A172 (cell line): ENCODE measurements at places on chromosomes 6 and 20. TPM values are rescaled to one million over a fixed set of nuclear protein-coding genes. Genes with fewer than 3 reads are reported as not detected.
A peak's percentile ranks its signal among the peaks of the same experiment; 100 is the strongest.

Gene SLC22A3
- 0.10 TPM in 1 of 2 replicates, not detected in the other for total RNA-seq

Gene MATN4
- not detected in 2 replicates for total RNA-seq

- no peak for DNase-seq
Observed at GRCh38 chr6:158283304-158283980, 28.8 kb upstream of the TULP4 start.

Gene FAM83C
- total RNA-seq, result 0.24 TPM in 1 of 2 replicates, not detected in the other

Gene NHSL1
- 2.6 and 10.4 TPM in 2 replicates for total RNA-seq

DNA sequence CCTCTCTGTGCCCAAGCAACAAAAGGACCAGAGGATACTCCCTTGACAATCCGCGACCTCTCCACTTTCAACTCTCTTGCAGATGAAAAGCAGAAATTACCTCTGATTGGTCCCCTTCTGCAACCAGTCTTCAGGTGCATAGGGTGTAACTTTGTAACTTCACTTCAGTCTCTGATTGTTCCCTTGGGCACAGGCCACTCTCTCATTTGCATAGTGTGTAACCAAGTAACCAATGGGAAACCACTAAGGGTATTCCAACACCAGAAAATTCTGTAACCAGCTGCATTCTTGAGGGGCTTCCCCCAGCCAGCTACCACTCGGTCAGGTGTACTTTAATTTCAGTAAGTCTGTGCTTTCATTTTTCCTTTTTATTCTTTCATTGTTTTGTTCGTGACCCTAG lies 4.4 kb upstream of the RAET1L start:
- DNase-seq, result no peak

- no peak for DNase-seq
Observed at GRCh38 chr6:108123481-108123929, 42.3 kb upstream of the NR2E1 start.

GRCh38 chr20:15642676-15643075 lies 930.6 kb downstream of the KIF16B start:
- DNase-seq, result peak; percentile 54

DNA sequence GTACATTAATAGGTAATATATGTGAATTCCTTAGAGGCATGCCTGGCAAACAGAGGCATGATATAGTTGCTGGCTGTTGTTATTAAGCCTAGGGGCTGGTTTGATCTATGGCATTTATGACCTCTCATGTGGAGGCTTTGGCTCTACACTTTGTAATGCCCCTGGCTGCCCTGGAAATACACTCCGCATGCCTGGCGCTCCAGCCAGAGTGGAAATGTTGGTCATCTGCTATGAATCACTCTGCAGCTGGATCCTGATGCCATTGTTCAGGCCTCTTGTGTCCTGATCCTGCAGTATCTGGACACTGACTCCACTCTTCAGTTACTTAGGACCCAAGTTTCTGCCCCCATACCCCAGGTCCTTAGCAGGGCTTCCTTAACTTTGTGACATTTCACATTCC lies 200.5 kb upstream of the PCSK2 start:
- no peak for DNase-seq

GRCh38 chr20:41551011-41551705 lies 67.0 kb downstream of the CHD6 start:
- no peak for DNase-seq

GRCh38 chr6:19665613-19665909 lies 171.6 kb upstream of the ID4 start:
- DNase-seq, result no peak

- DNase-seq, result no peak
Observed at GRCh38 chr20:55514531-55514930, 490.8 kb downstream of the CBLN4 start.

Gene WFDC5
- not detected in 2 replicates for total RNA-seq

- DNase-seq, result no peak
Observed at GRCh38 chr6:28775405-28776129, 148.2 kb downstream of the TRIM27 start.

Gene SEL1L2
- not detected in 2 replicates for total RNA-seq

Gene CST4
- not detected in 2 replicates for total RNA-seq

GRCh38 chr20:9794831-9795230 lies 44.0 kb downstream of the PAK5 start:
- no peak for DNase-seq

DNA sequence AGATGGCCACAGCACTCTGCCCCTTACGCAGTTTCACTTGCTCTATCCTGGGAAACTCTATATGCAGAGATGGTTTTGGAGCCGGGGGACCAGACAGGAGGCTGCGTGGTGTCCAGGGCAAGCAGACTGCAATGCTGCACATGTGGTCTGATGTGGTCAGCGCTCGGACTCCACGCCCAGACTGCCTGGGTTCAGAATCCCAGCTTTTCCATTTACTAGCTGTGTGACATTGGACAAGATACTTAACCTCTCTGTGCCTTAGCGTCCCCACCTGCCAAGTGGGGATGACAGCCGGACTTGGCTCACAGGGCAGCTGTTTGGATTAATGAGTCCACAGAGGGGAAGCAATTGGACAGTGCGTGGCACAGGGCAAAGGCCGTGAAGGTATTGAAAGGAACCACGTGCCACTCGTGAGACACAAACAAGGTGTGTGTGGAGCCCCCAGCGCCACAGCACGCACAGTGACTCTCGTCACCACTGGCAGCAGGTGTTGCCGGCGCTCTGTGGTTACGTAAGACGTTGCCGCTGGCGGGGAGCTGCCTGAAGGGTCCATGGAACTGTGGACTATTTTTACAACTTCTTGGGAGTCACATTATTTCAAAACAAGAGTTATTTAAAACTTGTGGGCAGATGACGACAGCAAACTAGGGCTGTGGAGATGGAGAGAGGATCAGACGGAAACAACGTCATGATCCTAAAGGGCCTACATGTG lies 201.4 kb downstream of the PREX1 start:
- peak; percentile 7 for DNase-seq

DNA sequence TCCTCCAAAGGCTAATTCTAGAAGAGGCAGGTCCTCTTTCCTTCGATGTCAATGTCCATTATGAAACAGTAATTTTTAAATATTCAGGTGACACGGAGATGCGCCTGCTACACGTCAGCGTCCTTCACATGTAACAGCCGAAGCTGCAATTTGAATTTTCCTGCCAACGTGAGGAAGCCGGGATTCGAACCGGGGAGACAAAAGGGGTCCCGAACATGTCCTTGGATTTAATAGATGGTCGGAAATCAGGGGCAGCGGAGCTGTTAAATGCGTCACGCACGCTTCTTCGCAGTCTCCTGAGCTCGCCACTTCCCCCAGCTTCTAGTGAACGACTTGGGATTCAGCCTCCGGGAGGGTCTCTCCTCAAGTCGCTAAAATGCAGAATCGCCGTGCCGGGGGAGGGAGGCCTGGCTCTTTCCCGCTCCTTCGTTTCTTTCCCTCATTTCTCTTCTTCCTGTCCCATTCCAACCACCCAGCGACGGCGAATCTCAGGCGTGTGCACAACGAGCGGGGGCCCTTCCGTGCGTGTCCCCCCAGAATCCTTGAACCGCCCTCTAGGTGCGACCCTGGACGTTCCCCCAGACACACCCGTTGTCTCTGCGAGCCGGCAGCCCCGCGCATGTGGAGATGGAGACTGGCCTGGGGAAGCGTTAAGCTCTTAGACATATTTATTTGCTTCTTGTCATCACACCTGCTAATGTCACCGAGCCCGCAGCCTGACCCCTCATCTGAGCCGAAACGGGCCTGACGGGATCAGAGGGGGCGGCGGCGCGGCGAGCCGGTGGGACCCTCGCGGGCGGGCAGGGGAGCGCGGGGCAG lies 1.3 kb upstream of the FOXC1 start:
- no peak for DNase-seq

- DNase-seq, result no peak
Observed at GRCh38 chr6:116366740-116367275, 3.9 kb upstream of the DSE start.

Gene CD24
- total RNA-seq, result 20.4 and 26.9 TPM in 2 replicates

- no peak for DNase-seq
Observed at GRCh38 chr20:32433311-32434021, 75.3 kb downstream of the ASXL1 start.

Gene PSORS1C1
- 1.1 and 3.4 TPM in 2 replicates for total RNA-seq

DNA sequence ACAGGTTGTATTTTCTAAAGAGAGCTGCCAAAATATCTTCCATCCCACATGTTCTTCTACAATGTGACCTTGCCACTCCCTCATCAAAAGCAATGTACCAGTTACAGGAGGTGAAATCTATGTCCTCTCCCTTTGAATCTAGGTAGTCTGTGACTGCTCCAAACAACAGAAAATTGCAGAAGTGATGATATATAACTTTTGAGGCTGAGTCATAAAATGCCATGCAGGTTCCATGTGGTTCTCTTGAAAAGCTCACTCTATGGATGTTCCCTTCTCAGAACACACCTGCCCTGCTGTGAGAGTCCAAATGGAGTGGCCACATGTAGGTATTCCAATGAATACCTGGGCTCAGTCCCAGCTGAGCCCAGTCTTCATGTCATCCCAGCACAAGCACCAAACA lies 16.9 kb upstream of the PHIP start:
- no peak for DNase-seq

DNA sequence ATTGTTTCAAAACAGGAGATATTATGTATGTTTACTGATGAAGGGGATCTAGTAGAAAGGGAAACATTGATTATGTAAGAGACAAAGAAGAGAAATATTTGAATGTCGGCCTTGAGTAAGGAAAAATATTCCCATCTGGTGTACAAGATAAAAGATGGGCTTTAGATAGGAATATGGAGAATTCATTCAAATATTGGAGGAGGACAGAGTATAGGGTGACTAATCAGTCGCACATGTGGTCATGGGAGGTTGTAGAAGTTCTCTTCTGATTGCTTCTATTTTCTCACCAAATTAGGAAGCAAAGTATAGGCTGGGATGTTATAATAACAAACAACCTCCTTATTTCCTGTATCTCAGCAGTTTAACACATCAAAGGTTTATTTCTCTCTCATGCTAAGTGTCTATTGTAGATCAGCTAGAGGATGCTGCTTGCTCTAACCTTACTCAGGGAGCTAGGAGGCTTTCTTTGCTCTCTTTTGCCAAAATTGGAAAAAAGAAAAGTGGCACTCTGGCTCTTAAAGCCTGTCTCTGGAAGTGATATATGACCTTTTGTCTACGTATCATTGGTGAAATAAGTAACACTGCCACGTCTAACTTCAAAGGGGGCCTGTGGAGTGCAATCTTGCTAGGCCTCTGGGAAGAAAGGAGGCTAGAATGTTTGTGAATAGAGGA lies 1.2 kb upstream of the HDDC2 start:
- DNase-seq, result no peak

- DNase-seq, result no peak
Observed at GRCh38 chr6:5278047-5278446, 16.7 kb downstream of the FARS2 start.

Gene SLCO4A1
- total RNA-seq, result 26.5 and 34.8 TPM in 2 replicates

DNA sequence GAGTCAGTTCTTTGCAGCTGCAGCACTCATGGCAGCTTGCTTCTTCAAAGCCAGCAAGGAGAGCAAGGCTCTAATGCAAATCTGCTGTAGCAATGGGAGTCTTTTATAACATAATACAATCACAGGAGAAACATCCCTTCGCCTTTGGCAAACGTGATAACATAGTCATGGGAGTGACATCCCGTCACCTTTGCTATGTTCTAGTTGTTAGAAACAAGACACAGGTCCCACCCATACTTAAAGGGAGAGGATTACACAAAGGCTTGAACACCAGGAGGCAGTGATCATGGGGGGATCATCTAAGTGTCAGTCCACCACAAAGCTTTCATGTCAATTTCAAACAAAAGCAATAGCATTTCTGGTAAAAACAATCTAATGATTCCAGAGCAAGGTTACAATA lies 40.1 kb upstream of the PHACTR2 start:
- no peak for DNase-seq

Gene FRS3
- total RNA-seq, result 0.72 and 0.81 TPM in 2 replicates

DNA sequence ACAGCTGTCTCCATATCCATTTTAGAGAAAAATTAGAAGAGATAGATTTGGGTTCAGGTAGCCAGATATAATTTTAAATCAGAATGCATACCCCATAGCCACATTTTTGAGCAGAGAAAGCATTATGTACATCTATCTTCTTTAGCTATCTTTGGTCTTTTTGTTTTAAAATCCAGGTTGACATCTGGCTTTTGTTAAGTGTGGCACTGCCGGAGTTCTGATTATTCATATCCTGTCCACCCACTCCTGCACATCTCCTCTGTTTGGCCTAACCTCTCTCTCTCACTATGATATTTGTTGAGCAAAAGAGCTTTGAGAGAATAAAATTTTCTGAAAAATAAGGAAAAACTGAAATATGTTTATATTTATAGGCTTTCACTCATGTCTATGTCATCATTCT lies 189.7 kb downstream of the PACRG start:
- DNase-seq, result no peak

Gene GHRH
- total RNA-seq, result not detected in 2 replicates

- no peak for DNase-seq
Observed at GRCh38 chr20:53841741-53842140, 228.7 kb downstream of the BCAS1 start.

DNA sequence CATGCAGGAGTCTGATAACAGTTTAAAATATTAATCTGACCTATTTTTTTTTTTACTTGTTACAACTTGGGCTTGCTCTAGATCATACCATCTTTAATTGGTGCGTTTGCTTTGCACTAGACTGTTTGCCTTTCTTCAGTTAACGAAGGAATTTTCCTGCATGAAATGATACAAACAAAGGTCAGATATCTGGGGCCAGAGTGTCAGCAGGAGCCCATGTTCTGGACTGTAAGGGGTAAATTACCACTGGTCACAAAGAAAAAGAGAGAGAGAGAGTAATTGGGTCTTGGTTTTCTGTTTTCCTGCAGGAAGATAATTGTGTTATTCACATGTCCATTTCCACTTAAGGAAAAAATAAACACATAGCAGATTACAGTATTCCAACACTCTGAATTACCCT lies 399.4 kb upstream of the MARCKS start:
- no peak for DNase-seq

- no peak for DNase-seq
Observed at GRCh38 chr20:9388160-9388812, 126.1 kb upstream of the LAMP5 start.

DNA sequence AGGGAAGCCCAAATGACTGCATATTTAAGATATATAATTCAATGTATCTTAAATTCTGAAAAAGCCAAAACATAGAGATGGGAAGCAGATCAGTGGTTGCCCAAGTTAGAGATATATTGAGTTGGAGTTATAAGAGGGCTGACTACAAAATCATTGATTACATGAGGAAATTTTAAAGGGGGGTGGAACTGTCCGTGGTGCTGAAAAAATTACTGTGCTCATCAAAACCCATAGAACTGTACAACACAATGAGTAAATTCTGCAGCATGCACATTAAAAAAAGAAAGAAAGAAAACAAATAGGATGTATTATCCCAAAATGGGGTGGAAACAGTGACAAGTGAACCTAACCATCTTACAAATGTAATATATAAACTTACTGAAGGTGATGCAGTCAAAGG lies 100.9 kb downstream of the FUT9 start:
- no peak for DNase-seq

Gene RAD21L1
- 0.07 and 0.90 TPM in 2 replicates for total RNA-seq

Gene C4A
- 1.2 and 1.6 TPM in 2 replicates for total RNA-seq

- no peak for DNase-seq
Observed at GRCh38 chr6:125296471-125296870, 5.3 kb downstream of the HDDC2 start.

DNA sequence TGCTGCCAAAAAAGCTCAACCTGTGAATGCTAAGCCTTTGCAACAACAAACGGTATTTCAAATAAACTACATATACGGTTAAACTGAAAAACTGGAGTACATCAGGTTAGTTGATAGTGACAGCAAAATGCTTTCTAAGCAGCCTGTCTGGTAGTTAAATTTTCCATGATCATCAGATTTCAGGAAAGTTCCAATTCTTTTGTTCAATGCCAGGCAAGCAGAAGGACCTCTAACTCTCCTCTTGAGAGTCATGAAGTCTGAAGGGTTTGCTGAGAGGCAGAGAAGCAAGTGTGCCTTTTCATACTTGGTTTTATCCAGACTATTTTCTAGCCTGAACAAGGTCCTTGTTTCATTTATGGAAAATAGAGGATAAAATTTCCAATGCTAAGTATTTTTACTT lies 4.5 kb downstream of the FLRT3 start:
- DNase-seq, result no peak
